ENCODE measurements at places on chromosomes 2 and 18.

GRCh38 chr2:159695795-159696448 is 16.4 kb upstream of the MARCHF7 start:
- no peak for DNase-seq

- no peak for DNase-seq
Measured at GRCh38 chr2:241568726-241569125, 10.2 kb downstream of the BOK start.

- no peak for DNase-seq
Measured at GRCh38 chr18:57640236-57640635, 18.6 kb upstream of the NARS1 start.

DNA sequence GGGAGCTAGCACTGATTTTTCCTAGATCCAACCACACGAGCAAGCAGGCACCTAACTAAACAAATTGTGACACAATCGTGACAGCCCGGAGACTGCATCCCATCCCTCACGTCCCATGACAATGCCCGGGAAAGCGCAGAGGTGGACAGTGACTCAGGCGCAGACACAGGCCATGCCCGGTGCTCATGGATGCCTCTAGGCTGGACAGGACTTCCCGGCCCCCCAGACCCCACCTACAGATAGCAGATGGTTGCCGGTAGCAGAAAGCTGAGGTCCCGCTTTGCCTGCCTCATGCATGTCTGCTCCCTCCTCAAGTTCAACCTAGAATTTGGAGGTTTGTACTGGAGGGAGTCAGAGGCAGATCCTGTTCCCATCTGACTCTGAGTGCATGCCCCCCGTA is 81.0 kb downstream of the TPO start:
- no peak for DNase-seq

DNA sequence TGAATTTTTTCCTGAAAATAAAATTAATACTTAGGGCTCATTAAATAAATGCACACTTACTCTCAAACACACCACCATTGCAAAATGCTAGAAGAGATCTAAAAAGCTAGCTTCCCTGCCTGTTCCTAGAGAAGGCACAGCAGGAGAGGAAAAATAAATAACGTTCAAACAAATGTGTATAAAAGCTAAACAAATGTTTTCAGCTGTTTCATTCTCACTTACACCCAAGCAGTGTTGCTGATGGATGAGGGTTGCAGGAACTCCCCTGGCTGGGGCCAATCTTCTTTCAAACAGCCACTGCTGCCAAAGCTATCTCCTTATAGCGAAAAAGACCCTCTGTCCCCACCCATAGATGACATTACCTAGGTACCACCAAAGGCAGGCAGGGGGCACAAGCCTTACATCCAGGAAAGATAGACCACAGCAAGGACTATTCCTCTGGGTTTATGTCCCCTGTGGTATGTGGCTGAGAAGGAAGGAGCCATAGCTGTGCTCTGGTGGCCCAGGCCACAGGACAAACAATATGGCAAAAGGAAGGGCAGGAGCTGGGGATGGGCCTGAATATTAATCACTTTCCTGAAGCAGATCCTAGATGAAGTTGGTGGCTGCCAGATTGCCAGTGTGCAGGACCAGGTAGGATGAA is 214.6 kb downstream of the TTC32 start:
- DNase-seq: no peak

GRCh38 chr2:112698834-112699515 is 21.8 kb upstream of the NT5DC4 start:
- DNase-seq: no peak

- DNase-seq: no peak
Measured at GRCh38 chr2:33134086-33134771, 187.5 kb downstream of the LTBP1 start.

GRCh38 chr2:55771612-55772011 is 78.0 kb upstream of the PNPT1 start:
- no peak for DNase-seq

DNA sequence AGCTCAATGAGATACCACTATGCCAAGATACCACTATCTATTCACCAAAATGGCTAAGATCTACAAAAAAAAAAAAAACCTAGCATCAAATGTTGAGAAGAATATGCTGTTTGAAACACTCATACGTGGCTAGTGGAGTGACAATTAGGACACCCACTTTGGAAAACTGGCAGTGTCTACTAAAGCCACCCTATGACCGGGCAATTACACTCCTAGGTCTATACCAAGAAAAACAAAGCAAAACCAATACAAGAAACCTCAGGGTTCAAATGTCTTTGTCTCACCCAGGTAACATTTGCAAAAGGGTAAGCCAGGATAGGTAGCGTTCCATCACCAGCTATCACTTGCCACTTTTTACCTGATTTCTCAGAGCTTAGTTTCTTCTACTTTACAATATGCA is 123.6 kb upstream of the CAB39 start:
- no peak for DNase-seq

DNA sequence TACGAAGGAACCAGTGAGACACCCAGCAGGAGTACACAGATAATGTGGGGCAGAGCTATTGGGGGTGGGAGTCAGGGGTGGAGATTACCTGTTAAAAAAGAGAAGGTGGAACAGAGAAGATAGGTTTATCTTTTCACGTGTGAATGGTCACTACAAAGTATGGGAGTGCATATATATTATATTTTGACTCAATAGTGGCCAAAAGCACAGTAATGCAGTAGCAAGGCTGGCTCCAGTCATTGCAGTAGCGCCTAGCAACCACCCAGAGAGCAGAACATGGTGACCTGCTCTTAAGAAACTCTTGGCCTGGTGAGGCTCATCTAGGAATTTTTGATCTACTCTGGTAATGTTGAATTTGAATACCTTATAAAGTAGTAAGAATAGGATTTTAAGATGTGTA is 1.0 kb downstream of the IMPACT start:
- DNase-seq: no peak

- DNase-seq: no peak
Measured at GRCh38 chr18:80070825-80071224, 36.6 kb downstream of the RBFA start.

GRCh38 chr2:163658556-163658955 is 77.3 kb downstream of the FIGN start:
- no peak for DNase-seq

DNA sequence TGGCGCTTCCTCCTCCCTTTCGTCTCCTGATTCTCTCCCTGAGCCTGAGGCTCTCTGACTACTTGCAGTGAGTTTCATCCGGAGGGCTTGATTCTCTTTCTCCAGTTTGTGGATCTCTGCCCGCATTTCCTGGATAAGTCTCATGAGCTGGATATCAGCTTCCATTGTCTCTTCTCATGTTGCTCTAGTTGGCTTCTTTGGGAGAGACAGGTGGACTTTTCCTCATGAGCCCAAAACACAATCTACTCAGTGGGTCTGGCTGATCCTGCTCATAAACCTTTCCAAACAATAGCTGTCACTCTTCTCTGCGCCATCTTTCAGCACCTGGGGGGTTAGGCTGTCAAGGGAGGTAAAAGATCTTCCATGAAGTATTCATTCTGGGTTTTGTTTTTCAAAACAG is at the start of gene CCDC195:
TSS of gene CCDC195 (minus strand) at position 165 of the 400 bp plus-strand sequence. CDS start at position 165, 0 bp downstream.
- no peak for DNase-seq

DNA sequence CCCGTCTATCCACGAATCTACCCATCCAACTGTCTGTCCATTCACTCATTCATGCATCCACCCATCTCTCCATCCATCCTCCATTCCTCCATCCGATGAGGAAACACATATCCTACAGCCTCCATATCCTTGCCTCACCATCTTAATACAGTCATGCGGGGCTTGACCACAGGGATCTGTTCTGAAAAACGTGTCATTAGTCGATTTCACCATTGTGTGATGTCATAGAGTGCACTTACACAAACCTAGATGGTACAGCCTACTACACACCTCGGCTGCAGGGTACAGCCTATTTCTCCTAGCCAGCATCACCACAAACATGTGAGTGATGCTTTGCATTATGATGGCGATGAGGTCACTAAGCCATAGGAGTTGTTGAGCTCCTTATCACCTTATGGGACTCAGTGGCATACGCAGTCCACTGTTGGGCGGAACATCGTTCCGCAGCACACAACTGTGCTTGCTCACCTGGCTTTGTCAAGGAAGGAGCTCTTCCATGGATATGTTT is 1.9 kb upstream of the NT5DC4 start:
- DNase-seq: no peak

- no peak for DNase-seq
Measured at GRCh38 chr2:112679484-112679883, 33.7 kb downstream of the SLC20A1 start.

DNA sequence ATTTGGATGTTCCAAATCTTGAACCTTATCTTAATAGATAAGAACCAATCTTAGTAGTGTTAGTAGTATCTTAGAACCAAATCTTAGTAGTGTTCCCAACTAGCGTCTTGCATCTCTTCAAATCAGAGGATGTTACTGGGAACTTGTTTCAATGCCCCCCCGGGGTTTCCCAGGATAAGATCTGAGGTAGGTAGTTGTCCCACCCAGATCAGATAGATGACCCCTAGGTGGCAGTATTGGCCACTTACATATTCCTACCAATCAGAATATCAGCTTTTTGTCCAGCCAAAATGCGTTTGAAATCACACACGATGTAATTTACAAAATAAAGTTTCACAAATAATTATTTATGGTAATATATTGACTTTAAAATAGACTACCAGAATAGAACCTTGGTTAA is 314.8 kb downstream of the MBD2 start:
- no peak for DNase-seq

DNA sequence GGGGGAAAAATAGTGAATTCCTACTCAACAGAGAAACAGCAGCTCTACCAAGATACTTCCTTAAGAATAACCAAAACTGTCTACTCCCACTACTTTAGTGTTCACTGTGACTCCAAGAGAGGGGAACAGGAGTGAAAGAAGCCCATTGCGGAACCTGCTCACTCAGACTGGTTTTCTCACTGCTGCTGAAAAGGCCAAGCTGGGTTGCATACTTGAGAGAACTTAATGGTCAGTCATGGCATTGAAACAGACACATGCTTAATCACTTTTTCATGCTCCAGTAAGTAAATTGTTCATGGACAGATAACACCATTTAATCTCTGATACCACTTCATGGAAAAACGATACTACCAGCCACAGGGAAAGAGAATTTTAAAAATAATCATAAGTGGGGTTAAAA is 35.7 kb upstream of the SLC8A1 start:
- DNase-seq: no peak

DNA sequence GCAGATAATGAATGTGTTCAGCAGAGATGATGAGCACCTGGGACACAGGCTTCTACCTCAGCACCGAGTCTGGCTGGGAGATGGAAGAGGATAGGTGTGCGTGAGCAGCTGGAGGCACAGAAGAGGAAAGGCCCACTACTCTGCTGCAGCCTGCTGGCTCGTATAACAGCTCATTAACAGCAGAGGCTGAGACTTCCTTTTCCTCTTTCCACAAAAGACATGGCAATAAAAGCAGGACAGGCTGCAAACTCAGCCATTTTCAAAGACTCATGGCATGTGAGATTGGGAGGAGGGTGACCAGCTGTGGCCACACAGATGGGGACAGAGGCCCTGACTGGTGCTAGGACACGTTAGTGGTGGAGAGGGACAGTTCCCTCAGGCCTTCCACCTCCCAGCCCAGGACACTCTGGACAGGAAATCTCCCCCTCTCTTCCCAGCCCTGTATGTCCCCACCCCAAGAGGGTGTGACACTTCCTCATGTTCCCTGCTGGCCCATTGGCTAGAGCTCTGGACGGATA is 60.3 kb downstream of the CACNB4 start:
- no peak for DNase-seq

GRCh38 chr2:168432565-168433186 is 23.4 kb upstream of the CERS6 start:
- no peak for DNase-seq

DNA sequence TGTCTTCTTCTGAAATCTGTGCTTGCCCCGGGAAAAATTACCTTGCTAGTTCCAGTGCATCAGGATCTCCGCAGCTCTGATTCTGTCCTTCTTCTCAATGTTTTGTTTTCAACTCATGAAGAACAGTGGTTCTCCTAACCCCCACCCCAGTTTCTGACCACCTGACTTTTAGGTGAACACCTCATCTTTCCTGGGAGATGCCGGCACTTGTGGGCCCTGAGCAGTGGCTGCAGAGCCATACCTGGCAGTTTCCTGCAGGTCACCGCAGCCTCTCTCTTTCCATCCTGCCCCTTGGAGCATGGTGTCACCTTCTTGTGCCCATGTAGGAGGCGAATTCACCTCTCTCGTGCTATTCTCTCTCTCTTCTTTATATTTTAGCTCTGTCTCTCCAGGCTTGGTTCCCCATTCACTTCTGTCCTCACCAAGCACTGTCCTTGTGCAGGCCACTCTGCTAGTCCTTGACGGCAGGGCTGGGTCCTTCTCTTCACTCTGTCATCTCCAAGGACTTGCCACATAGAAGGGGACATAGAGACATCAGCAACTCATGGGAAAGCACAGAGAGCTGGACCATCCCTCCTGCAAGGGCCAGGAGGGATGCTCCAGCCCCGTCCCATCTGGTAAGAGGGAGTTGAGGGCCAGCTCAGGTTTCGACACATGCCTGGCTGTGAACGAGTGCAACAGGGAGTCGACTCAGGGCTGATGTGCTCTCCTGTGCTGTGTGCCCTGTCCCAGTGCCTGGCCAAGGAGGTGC is 59.1 kb downstream of the DDX1 start:
- no peak for DNase-seq

DNA sequence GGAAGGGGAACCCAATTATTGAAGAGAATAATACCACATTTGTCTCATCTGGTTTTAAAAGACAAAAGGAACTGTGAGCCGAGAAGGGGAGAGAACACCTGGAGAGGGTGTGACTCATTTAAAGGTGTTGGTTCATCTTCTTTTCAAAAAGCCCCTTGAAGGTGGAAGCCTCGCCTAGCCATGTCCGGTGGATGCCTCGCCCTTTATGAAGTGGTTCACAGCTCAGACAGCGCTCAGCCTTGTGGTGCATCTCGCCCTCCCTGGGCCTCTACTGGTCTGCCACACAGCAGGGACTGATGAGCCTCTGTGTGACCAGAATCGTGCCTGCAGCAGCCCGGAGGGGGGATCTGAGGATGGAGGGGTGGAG is 290.0 kb upstream of the CXCR4 start:
- DNase-seq: no peak
